ENCODE measurements at places on chromosomes 7 and 10.

- DNase-seq = no peak
Measured at GRCh38 chr10:61639952-61640351, 22.8 kb upstream of the CABCOCO1 start.

GRCh38 chr10:36534471-36535002 is 590.9 kb upstream of the ANKRD30A start:
- DNase-seq = no peak

DNA sequence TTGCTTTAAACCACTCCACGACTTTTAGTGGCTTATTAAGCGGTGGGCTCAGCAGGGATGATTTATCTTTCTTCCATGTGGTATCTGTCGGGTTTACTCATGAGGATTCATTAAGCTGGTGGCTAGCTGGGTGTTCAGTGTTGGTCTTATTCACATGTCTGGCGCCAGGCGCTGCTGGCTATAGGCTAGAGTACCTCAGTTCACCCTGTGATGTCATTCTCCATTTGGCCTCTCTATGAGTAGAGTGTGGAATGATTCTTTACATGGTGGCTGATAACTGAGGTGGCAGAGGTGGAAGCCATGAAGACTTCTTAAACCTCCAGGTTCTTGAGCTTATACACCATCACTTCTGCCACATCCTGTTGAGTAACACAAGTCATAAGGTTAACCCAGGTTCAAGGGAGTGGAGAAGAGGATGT is 115.4 kb downstream of the MLLT10 start:
- DNase-seq = no peak

DNA sequence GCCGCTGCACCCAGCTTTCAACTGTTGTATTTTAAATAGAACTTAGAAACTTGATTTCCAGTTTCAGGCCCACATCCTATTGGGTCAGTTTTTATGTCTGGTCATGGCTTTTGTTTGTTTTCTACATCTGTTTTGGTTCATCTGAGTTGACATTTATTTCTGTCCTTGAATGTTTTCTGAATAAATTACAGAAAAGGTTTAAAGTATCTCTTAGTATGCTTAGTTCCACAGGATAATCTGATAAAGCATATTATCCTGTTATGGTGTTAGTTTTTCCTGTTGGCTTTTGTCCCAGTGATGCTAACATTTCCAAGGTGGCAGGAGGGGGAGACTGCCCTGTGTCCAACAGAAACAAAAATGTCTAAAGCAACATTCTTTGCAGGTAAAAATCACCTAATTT is 733.2 kb downstream of the INHBA start:
- no peak for DNase-seq

DNA sequence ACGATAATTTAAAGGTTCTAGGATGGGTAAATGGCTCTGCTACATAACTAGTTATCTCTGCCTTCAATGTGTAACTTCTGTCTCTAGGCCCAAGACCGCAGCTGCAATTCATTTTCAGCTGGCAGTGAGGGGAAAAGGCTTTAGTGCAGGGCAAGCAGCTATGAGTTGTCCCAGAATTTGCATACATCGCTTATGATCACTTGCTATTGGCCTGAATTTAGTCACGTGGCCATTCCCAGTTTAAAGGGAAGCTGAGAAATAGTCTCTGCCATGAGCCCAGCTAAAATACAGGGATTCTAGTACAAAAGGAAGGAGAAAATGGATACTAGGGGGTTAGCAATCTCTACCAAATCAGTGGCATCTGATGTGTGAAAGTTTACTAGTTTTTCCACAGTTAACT is 145.8 kb upstream of the IMMP2L start:
- no peak for DNase-seq

DNA sequence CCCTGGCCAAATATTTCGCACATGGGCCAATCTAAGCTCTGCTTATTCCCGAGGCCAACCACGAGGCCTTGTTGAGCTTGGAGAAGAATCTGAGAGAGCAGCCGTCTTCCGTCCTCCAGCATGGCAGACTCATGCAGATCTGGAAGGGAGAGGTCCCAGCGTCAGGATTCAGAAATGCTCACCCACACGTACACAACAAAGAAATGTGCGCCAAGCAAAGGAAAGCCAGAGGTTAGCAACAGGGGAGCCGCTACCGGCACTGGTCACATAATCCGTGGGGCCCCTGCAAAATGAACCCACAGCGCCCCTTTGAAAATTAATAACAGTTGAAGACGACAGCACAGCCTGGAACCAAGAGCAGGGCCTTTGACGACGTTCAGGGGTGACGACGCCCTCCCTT is 25.4 kb upstream of the PRKAG2 start:
- no peak for DNase-seq

- DNase-seq = no peak
Measured at GRCh38 chr7:70389531-70390151, 742.3 kb upstream of the GALNT17 start.

DNA sequence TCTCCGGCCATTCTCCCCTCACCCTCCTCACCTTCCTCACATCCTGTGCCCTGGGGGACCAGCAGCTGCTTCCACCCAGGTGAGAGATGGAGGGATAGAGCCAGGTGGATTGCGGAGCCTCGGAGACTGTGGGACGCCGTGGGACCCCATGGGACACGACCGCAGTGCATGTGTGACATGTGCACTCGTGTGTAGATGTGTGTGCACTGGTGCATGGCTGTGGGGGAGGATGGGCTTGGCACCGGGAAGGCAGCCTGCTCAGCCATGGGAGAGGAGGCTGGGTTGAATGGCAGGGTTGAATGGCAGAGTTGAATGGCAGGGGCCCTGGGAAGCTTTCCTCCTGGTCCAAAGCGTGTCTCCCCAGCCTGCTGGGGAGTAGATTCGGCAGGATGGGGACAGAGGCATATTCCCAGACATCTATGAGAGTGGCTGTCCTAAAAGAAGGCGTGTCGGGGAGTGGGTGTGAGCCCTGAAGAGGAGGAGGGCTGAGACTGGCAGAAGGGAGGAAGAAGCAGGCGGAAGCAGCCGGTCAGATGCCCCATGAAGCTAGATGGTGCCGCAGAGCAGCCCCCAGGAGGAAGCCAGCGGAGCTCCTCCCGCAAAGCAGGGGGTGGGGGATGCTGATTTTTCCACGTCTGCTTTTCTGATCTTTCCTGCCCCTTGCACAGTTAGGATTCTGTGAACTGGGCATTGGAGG is 815 bp downstream of the GIMAP8 start:
- DNase-seq = peak; percentile 66

DNA sequence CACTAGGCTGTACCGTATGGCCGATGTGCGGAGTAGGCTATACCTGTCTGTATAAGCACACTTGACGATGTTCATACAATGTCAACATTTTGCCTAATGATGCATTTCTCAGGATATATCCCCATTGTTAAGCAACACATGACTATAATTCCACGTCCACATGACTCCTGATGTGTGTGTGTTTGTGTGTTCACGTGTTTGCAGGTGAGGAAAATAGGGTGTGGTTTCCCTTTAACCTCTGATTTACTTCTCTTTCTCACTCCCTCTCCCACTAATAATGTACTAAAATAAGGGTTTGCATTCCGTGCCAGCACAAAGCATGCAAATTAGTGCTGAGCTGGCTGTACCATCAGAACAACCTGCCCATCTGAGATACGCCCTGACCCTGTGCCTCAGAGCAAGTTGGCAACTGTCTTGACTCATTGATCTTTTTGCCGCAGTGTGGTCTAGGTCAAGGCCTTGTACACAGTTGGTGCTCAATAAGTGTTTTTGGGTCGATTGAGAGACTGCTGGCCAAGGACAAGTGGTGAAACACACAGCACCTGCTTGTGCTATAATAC is 64.6 kb upstream of the DOCK1 start:
- no peak for DNase-seq

- DNase-seq = no peak
Measured at GRCh38 chr7:30459591-30460245, 18.9 kb downstream of the NOD1 start.

DNA sequence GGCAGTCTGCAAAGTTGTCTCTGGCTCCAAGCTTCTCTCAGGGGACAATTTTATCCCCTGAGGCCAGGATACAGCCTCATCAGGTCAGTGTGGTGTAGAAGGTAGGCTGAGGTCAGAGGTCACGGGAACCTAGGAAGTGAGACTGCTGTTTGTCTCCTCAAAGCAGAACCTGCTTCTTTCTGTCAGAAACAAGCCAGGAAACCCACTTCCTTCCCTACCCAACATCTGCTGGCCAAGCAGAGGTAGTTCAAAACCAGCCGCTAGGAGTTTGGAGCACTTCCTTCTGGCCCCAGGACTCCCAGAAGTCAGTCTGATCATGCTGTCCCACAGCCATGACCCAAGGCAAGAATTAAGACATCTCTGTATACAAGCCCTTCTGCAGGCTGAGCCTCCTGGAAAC is 12.2 kb downstream of the CLRN3 start:
- DNase-seq = no peak

GRCh38 chr10:131175891-131176290 is 135.6 kb downstream of the TCERG1L start:
- DNase-seq = no peak

DNA sequence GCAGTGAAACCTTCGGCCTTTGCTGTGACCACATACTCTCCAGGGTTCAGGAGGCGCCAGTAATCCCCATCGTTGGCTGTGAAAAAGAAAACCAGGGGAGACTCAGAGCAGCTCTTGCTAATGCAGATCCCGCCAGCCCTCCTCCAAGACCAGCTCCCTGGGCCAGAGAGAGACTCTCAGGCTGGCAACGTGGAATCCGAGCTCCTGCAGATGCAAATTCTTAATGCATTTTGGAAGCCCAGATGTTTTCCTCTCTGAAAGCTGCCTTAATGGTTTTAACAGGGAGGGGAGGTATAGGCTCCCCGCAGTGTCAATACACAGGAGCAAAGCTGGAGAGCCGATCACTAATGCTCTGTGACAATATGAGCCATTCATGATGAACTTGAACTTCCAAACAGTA is 80.8 kb downstream of the GPR26 start:
- DNase-seq = no peak

DNA sequence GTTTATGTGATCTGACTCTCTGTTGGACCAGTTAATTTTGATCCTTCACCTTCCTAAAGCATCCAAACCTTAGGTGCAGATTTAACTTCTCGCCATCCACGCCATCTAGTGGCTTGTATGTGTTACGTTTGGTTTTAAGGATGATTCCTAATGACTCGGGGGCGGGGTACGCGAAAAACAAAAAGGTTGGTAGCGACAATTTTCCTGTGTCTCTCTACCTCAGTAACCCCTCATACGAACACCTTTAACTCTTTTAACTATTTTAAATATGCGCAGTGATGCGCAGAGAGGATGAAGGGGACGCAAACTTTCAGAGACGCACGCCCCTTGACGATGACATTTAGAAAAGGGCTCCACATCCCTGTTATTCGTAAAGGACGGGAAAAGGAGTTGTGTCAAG is 714 bp upstream of the KCND2 start:
- DNase-seq = no peak

DNA sequence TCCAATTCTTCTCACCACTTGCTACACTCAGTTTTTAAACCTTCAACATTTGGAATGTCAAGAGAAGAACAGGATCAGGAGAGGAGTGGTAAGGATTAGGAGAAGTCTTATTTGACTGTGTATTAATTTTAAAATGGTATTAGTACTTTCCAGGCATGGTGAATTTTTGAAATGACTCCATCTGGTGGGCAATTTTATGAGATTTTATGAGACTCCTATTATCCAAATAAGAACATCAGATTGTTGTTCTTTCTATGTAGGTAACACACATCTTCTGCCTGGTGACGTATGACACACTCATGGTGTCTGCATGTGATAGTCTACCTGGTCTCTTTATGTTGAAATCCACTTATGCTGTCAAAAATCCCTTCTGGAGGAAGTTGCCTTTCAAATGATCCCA is 51.0 kb downstream of the SLC13A1 start:
- no peak for DNase-seq

DNA sequence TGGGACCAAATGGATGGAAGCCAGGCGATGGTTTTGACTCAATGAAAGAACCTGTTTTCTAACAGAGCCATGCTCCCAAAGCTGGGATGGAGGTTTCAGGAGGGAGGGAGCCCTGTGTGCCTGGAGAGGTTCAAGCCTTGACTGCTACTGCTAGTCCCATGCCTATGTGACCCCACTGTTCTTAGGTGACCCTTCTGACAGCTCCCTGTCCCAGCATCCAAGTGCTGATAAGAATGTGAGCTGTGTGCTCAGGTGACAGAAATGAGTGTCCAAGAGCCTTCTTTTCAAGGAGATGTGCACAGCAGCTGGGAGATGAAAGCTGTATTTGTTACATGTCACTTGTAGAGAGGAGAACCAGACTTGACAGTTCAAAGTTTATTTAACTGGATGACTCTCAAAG is 595.4 kb downstream of the GALNT17 start:
- no peak for DNase-seq

DNA sequence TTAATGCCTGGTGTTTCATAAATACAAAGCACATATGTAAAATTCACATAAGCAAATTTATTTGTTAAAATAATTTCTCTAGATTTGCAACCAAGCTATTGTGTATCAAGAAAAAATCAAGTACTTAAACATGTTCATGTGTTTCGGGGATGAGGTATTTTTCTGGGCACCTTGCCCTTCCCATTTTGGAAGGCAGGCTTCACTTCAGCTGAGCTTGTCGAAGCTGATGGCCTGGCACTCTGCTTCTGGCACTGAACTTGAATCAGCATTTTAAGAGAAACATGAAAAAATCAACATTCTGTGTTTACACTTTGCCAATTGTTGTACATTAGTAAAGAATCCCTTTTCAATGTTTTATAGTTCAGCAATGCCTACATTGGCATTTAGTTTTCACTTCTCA is 179.1 kb upstream of the STEAP4 start:
- no peak for DNase-seq

- DNase-seq = no peak
Measured at GRCh38 chr10:97018251-97019212, 167.2 kb downstream of the SLIT1 start.

- DNase-seq = peak; percentile 20
Measured at GRCh38 chr10:97428572-97428981, 2.6 kb downstream of the PGAM1 start.

DNA sequence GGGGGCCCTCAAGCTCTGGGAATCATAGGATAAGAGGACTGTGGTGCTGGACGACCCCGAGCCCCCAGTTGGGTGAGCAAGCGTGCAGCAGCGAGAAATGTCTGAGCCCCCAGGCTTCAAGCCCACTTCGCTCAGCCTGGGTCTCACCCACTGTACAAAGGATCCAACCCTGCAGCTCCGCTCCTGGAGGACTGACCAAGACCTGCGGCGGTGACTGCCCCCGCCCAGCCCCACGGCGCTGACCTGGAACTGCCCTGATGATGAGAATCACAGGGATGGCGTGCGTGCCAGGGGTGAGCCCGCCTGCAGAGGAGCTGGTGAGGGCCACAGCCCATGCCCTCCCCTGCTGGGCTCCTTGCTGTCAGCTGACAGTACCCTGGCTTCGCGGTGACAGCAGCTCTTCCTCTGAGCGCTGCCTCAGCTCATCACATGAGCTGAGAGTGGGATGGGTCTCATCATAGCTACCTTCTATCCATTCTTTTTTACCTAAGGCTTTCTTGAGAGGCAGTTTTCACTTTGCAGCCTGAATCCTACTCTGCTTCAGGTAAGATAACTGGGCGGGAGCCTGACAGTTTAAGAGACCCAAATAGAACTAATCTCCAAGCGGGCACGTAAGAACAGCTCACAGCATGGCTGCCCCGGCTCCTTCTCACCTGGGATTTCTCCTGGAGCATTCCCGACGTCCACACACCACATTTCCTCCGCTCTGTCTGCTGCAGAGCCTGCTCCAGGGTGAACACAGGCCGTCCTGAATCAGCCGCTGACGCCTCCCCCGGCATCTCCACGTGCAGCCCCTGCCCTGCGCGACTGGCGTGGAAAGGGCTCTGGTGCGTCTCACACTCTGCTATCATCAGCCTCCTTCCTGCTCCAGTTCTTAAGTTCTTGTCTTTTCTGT is 329.9 kb downstream of the PTPRN2 start:
- DNase-seq = no peak

- no peak for DNase-seq
Measured at GRCh38 chr7:4831723-4832495, 29.9 kb downstream of the PAPOLB start.

Measured in central memory CD4-positive, alpha-beta T cell (primary cell).